ENCODE measurements at places on chromosomes 3 and 15.

DNA sequence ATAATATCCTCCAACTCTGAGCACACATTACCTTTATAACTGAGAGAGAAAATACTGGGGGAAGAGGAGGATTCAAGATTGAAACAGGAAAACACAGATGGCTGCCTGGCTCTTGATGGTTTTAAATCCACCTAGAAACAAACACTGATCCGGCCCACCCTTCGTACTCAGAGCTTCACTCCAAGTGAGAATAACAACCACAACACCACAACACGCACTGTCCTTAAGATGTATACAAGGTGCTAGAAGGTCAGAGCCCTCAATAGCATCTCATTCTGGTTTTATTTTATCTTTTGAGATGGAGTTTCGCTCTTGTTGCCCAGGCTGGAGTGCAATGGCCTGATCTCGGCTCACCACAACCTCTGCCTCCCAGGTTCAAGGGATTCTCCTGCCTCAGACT lies 9.9 kb downstream of the IP6K2 start:
- no peak for DNase-seq

DNA sequence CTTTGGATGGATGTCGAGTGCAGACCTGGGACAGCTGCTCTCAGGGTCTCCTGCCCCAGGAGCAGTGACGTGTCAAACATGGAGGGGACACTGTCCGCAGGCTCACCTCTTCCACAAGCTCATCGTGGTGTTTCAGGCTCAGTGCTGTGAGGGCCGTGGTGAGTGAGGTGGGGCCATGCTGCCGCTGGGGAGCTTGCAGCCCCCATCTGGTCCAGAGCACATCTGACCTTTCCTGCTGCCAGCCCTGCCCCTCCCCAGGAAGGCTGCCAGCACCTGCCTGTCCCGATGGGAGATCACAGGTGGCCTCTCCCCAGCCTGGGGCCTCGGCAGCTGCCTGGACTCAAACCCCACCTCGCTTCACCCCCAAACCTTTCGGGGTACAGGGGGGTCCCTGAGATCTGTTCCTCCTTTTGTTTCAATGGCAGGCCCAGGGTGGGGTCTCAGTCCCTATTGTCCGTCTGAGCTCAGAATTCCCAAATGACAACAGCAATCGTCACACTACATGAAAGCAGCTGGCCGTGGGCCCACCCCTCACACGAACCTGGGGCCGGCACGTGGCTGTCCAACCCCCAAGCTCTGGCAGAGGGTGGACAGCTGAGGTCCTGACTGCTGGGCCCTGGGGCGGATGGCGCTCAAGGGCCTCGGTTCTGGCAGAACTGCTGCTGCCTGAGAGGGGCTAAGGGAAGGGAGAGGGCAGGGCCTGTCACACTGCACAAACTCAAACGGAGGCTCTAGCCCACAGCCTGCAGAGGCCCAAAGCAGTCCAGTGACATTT lies 65.0 kb upstream of the RPL32 start:
- DNase-seq, result no peak

GRCh38 chr3:150811984-150812383 lies 49.0 kb upstream of the SIAH2 start:
- no peak for DNase-seq

DNA sequence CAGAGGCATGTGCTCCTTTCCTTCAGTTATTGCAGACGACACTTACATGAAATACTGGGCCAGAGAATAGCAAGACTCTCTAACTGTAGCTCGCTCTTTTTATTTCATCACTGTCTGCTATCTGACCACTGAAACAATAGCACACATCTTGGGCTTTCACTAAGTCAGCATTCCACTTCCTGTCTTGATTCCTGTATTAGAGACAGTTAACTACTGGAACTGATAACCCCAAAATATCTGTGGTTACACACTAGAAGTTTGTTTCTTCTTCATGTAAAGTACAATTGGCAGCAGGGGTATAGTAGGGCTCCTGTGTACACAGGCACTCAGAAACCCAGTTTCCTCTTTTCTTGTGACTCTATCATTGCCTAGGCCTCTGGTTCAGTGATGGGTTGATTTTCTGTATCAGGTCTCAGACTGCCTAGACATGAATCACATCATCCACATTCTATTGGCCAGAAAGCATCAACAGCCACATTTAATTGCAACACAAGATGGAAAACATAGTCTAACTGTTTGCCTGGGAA lies 230.2 kb upstream of the CD96 start:
- DNase-seq, result no peak
